ENCODE measurements at places on chromosomes 7 and 10. TPM values are rescaled to one million over a fixed set of nuclear protein-coding genes. Genes with fewer than 3 reads are reported as not detected.
A peak's percentile ranks its signal among the peaks of the same experiment; 100 is the strongest.

GRCh38 chr10:103692952-103693811 lies 162.2 kb downstream of the SH3PXD2A start:
- H3K27me3 ChIP-seq, result peaks cover 41% of the 10 kb centered on the region
- H3K4me3 ChIP-seq, result peak overlapping the region; percentile 74
- no peaks in the 10 kb centered on the region for H3K36me3 ChIP-seq
- H3K4me1 ChIP-seq, result peaks cover 30% of the 10 kb centered on the region

GRCh38 chr7:130430841-130431666 lies 9.8 kb downstream of the CEP41 start:
- H3K27ac ChIP-seq, result no peak overlapping the region
- H3K4me3 ChIP-seq, result no peak overlapping the region

The NUTM2D gene
- 1.6 TPM for total RNA-seq

DNA sequence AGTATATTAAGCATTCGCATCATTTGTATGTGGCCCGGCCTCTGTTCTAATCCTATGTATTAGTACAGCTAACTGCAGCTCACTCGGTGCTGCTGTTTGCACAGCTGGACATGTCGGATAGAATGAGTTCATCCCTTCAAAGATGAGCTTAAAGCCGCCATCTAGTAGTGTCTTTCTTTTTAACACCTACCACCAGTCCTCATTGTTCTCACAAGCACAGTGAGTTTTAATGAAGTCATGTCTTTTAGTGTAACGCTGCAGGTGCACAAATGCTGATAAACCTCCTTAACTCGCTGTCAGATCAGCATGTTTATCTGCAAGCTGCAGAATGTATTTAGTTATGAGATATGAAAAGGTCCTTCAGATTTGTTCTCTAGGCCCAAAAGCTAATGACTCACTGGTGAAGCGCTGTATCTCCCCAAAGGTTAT lies 247.5 kb downstream of the MTERF1 start:
- H3K36me3 ChIP-seq, result no peaks in the 10 kb centered on the region
- H3K27ac ChIP-seq, result no peak overlapping the region
- no peak overlapping the region for H3K4me3 ChIP-seq
- no peak for DNase-seq
- H3K4me1 ChIP-seq, result peaks cover 7% of the 10 kb centered on the region
- H3K27me3 ChIP-seq, result no peaks in the 10 kb centered on the region

The HOXA9 gene
- total RNA-seq, result not detected

The GPR37 gene
- total RNA-seq, result 20.4 TPM

The RBAK gene
- 14.2 TPM for total RNA-seq

The ACBD5 gene
- 19.4 TPM for total RNA-seq

- H3K4me3 ChIP-seq, result no peak overlapping the region
- H3K27ac ChIP-seq, result no peak overlapping the region
- DNase-seq, result no peak
- no peaks in the 10 kb centered on the region for H3K27me3 ChIP-seq
Measured at GRCh38 chr7:132133501-132133900, 442.8 kb downstream of the PLXNA4 start.

The CSTF2T gene
- total RNA-seq, result 27.5 TPM

GRCh38 chr7:45149606-45150005 lies 8.0 kb upstream of the RAMP3 start:
- no peaks in the 10 kb centered on the region for H3K27me3 ChIP-seq
- H3K4me3 ChIP-seq, result no peak overlapping the region
- H3K27ac ChIP-seq, result no peak overlapping the region
- DNase-seq, result no peak
- no peaks in the 10 kb centered on the region for H3K4me1 ChIP-seq

The DPYSL4 gene
- 16.8 TPM for total RNA-seq

The MSMB gene
- not detected for total RNA-seq

DNA sequence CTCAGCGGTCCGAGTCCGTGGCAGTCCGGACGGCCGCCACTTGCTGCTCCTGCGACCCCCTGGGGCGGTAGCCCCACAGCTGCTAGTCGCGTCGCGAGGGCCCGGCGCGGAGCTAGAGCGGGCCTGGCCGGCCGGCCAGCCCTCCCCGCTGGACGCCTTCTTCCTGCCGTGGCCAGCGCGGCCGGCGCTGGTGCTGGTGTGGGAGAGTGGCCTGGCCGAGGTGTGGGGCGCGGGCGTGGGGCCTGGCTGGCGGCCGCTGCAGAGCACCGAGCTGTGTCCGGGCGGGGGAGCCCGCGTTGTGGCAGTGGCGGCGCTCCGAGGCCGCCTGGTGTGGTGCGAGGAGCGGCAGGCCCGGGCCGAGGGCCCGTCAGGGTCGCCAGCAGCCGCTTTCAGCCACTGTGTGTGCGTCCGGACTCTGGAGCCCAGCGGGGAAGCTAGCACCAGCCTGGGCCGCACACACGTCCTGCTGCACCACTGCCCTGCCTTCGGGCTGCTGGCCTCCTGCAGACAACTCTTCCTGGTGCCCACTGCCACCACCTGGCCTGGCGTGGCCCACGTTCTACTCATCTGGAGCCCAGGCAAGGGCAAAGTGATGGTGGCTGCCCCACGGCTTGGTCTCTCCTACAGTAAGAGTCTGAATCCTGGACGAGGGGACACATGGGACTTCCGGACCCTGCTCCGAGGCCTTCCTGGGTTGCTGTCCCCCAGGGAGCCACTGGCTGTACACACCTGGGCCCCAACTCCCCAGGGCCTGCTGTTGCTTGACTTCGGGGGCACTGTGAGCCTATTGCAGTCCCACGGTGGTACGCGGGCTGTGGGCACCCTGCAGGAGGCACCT lies 631 bp downstream of the HPS6 start:
- H3K27ac ChIP-seq, result no peak overlapping the region
- H3K27me3 ChIP-seq, result peaks cover 22% of the 10 kb centered on the region
- H3K36me3 ChIP-seq, result no peaks in the 10 kb centered on the region
- peaks cover 15% of the 10 kb centered on the region for H3K4me1 ChIP-seq

DNA sequence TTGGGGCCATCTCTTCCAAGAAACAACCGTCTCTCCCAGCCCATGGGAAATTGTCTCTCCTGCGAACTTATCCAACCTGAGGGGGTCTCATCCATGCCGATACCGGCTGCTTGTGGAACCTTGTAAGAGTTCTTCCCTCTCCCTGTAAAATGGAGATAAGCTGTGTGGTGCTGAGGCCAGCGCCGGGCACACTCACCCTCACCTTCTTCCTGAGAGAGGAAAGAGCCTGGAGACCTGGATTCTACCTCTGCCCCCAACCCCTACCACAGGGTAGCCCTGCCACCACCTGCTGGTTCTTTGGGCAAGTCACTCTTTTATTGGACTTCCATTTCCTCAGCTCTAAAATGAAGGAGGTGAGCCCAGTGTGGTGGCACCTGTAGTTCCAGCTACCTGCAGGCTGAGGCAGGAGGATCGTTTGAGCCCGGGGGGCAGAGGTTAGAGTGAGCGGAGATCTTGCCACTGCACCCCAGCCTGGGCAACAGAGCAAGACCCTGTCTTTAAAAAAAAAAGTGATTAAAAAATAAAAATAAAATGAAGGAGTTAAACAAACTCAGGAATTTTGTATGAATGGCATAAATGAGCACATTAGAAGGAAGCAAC lies 38.4 kb upstream of the PSAP start:
- H3K4me1 ChIP-seq, result peaks cover 9% of the 10 kb centered on the region
- H3K27ac ChIP-seq, result no peak overlapping the region
- H3K27me3 ChIP-seq, result peaks cover 44% of the 10 kb centered on the region
- no peaks in the 10 kb centered on the region for H3K36me3 ChIP-seq

GRCh38 chr10:1807924-1808323 lies 70.6 kb upstream of the ADARB2 start:
- peaks cover 6% of the 10 kb centered on the region for H3K27me3 ChIP-seq
- H3K4me1 ChIP-seq, result peaks cover 17% of the 10 kb centered on the region
- H3K27ac ChIP-seq, result no peak overlapping the region
- H3K36me3 ChIP-seq, result 0 out of 2 replicates have a peak, but pooled peaks cover 3% of the 10 kb centered on the region
- DNase-seq, result no peak
- H3K4me3 ChIP-seq, result no peak overlapping the region

The FKBP9 gene
- 18.0 TPM for total RNA-seq

DNA sequence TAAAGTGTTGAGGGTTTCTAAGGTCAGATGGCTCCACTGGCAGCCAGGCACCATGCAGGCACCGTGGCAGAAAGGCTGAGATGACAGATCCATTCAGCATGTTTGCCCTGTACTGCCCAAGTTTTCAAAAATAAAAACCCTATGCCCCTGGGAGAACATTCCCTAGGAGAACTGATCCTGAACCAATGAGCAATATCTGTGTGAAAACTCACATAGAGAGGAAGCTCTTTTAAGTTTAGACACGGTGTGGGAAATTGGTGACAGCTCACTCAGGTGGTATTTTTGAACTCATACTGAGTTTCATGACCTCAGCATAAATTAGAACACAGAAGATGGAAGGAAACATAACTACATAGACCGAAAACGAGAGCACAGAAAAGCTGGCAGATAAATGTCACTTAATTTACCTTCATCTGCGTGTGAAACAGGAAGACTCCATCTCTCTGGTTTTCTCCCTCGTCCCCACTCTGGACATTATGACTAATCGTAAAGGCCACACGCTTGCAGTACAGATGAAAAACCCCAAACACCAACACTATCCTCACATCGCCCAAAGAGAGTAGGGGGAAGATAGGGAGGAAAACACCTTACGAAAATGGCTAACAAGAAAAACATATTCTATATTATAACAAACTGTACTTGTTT lies 127.8 kb downstream of the ICA1 start:
- H3K4me3 ChIP-seq, result no peak overlapping the region
- no peaks in the 10 kb centered on the region for H3K27me3 ChIP-seq
- 0 out of 2 replicates have a peak, but pooled peaks cover 4% of the 10 kb centered on the region for H3K36me3 ChIP-seq
- no peaks in the 10 kb centered on the region for H3K4me1 ChIP-seq

Measured in WTC11 (cell line).